ENCODE measurements at places on chromosomes 7 and 10. TPM values are rescaled to one million over a fixed set of nuclear protein-coding genes. Genes with fewer than 3 reads are reported as not detected.

Gene RGS10
- 11.7 TPM for total RNA-seq

GRCh38 chr10:45558425-45558824 is 114.1 kb downstream of the ZFAND4 start:
- H3K4me1 ChIP-seq = peaks cover 11% of the 10 kb centered on the region
- no peak for DNase-seq
- no peak overlapping the region for H3K4me3 ChIP-seq
- no peaks in the 10 kb centered on the region for H3K36me3 ChIP-seq
- no peak overlapping the region for H3K27ac ChIP-seq
- H3K27me3 ChIP-seq = no peaks in the 10 kb centered on the region

Gene NKX6-2
- total RNA-seq = not detected

DNA sequence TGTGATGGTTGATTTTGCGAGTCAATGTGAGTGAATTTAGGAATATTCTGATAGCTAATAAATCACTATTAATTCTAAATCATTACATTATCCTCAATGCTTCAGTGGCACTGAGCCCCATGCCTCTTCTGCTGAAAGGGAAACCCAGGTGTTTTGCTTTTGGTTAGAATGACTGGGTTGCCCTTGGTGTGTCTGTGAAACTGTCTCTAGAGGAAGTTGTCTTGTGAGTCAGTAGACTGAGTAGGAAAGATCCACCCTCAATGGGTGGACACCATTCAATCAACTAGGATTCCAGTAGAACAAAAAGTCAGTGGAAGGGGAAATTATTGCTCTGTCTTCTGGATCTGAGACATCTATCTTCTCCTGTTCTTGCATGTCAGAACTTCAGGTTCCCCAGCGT is 472.4 kb downstream of the ANKRD7 start:
- DNase-seq = no peak
- H3K36me3 ChIP-seq = no peaks in the 10 kb centered on the region
- no peaks in the 10 kb centered on the region for H3K4me1 ChIP-seq
- no peaks in the 10 kb centered on the region for H3K27me3 ChIP-seq

DNA sequence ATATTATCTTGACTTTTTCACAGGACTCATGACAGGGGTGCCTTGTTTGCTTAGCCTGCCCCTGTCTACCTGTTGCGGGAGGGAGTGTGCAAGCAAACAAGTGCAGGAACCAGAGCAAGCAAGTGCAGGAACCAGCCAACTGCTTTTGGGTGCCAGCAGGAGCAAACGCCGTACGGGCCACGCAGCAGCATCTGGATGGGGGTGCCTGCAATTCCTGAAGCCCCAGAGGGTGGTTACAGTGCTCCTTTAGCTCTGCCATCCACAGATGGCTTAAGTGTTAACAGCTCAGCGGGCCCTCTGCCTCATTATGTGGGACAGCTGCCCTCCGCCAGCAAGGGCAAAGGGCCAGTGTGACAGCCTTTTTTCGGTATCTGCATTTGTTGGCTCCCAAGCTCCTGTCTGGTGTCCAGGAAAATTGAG is 83.5 kb downstream of the MICU1 start:
- no peaks in the 10 kb centered on the region for H3K4me1 ChIP-seq
- H3K4me3 ChIP-seq = no peak overlapping the region
- peaks cover 7% of the 10 kb centered on the region for H3K36me3 ChIP-seq
- no peak for DNase-seq

GRCh38 chr7:54823776-54824175 is 64.8 kb upstream of the SEC61G start:
- H3K27me3 ChIP-seq = no peaks in the 10 kb centered on the region
- H3K27ac ChIP-seq = no peak overlapping the region
- no peaks in the 10 kb centered on the region for H3K36me3 ChIP-seq

DNA sequence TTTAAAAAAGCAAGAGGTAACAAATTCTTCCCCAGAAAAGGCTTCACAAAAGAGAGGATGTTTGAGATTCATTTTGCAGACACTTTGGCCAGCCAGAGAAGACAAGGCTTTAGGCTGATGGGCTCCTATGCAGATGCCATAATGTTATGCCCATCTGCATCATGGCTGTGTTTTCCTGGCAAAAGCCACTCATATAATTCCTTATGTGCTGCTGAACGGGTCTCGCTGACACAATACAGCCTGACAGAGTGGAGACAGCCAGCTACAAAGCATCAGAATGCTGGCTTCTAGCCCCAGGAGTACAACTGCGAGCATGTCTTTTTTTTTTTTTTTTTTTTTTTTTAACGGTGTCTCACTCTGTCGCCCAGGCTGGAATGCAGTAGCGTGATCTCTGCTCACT is 1157.4 kb upstream of the AUTS2 start:
- H3K4me3 ChIP-seq = no peak overlapping the region
- no peaks in the 10 kb centered on the region for H3K4me1 ChIP-seq
- H3K27me3 ChIP-seq = no peaks in the 10 kb centered on the region
- H3K27ac ChIP-seq = no peak overlapping the region

Gene CFAP43
- 7.7 TPM for total RNA-seq

DNA sequence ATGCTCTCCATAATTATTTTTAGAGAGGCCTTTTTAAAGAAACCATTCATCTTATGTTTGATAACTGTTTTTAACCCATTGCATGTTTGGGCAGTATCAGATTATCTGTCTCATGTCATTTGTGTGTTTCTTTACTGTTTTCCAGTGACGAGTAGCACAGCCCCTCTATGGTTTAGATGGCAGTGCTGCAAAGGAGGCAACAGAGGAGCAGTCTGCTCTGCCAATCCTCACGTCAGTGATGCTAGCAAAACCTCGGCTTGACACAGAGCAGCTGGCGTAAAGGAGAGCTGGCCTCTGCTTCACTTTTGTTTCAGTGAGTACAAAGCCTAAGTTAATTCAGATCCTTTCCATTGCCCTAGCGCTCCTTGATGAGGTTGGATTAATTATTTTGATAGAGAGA is 80.4 kb upstream of the GARIN1A start:
- no peak overlapping the region for H3K4me3 ChIP-seq
- DNase-seq = no peak
- H3K27me3 ChIP-seq = no peaks in the 10 kb centered on the region
- H3K27ac ChIP-seq = no peak overlapping the region

DNA sequence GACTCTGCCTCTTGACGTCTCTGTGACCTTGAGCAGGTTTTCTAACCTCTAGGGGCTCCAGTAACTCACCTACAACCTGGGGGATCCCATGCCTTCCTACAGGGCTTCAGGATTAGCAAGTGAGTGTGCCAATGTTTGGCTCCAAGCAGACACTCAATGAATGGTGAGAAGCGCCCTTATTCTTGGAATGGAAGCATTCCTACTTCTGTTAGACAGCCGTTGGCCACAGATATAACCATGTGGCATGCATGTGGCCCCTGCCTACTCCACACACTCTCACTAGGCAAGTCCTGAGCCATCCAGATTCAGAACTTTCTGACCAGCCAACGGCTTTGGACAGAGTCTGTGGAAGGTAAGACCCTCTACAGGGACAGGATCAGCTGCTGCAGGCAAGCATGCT is 108.9 kb upstream of the LYZL2 start:
- no peak overlapping the region for H3K27ac ChIP-seq
- no peaks in the 10 kb centered on the region for H3K27me3 ChIP-seq
- no peak overlapping the region for H3K4me3 ChIP-seq
- no peaks in the 10 kb centered on the region for H3K4me1 ChIP-seq
- no peaks in the 10 kb centered on the region for H3K36me3 ChIP-seq

Gene COL28A1
- total RNA-seq = 4.3 TPM
